ENCODE measurements at places on chromosomes 12 and 14.

DNA sequence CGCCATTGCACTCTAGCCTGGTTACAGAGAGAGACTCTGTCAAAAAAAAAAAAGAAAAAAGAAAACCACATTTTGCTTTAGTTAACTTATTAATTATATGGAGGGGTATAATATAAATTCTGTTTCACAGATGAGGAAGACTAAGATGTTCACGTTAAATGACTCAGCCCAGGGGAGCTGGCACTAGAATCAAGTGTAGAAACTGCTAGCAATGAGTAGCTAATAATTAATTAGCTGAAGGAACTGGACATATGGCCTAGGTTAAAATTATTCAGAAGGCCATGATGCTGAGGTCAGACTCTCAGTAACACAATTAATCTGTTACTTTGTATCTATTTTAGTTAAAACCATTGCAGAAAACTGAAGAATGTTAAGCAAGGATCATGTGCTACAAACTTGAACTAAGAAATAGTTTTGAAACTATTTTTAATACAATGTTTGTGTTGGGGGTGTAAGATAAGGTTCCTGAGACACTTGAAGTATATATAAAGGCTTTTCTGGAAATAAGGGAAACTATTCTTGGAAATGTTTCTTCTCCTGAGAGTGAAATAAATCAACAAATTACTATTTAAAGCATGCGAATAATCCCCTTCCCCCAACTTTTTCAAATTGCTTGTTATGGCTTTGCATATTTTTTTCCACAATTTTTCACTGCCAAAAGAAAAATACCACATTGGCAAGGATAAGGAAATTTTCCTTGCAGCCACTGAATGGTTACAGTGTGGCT, 589.3 kb downstream of the SOX5 start:
- DNase-seq, result no peak

DNA sequence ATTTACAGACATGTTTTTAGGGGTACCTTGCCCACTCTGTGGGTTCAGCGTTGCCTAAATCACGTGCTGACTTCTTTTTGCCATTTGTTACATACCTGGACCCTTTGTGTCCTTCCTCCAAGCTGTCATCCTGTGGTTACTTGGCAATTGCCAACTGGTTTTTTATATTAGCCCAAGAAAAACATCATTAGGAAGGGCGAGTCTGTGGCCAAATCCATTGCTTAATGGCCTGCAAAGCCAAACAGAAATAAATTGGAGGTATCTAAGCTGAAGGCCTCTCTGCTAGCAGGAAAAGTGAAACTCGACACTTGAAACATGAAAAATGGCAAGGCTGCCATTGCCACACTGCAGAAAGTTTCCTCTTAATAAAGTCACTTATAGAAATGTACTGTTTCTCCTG, 190.4 kb downstream of the NUAK1 start:
- DNase-seq, result no peak

- no peak for DNase-seq
Measured at GRCh38 chr14:66117600-66117999, 368.6 kb upstream of the CCDC196 start.

DNA sequence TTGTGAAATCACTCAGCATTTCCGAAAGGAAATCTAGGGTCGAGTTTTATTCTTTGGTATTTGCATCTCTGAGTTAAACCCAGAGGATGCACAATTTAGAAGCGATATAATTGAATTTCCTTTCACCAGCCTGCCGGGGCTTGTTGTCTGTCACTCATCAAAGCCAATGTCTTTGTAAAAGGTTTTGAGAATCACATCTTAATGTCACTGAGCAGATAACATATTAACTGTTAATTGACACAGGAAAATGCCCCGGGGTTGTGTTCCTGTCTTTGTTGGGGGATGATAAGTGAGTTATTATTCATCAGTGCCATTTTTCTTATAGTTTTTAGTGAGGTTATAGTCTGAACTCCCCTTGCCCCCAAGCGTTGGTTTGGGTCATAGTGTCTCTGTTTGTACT, 73.4 kb downstream of the DUSP6 start:
- DNase-seq, result no peak

- peak; percentile 92 for DNase-seq
Measured at GRCh38 chr12:57430931-57431566, at the start of gene R3HDM2. Gene R3HDM2, minus strand, starts transcription at chr12:57431043. Its CDS starts 120,615 bp downstream, at chr12:57310428.

DNA sequence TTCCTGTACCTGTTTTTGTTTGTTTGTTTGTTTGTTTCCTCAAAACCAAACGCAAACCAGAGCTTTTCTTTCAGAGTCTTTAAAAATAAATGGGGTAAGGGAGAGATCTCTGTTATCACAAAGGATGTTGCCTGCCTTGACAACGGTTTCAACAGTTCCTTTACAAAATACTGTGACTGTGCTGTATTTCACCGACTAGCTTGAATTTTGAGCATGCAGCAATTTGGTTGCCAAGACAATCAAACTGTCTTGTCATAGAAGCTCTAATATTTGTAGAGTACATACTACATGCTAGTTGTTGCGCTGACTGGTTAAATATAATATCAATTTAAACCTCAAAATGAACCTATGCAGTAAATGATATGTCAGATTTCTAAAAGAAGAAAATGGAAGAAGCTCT, 22.4 kb upstream of the TCP11L2 start:
- no peak for DNase-seq

- DNase-seq, result peak; percentile 49
Measured at GRCh38 chr14:105093038-105093430, 27.8 kb upstream of the GPR132 start.

DNA sequence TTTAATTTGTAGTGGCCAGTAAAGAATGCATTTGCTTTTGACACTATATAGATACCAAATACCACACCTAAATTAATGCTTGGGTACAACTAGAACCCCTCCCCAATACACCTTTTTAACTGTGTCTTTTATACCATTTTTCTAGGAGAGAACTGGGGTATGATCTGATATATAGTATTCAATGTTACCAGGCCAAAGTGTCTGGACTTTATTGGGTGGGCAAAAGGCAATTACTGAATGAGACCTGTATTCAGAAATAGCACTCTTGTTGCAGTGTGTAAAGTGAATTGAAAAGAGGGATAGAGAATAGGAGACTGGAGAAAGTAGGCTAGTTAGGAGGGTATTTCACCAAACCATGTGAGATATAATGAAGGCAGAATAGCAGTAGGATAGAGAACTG, 74.4 kb downstream of the SEC23A start:
- no peak for DNase-seq

DNA sequence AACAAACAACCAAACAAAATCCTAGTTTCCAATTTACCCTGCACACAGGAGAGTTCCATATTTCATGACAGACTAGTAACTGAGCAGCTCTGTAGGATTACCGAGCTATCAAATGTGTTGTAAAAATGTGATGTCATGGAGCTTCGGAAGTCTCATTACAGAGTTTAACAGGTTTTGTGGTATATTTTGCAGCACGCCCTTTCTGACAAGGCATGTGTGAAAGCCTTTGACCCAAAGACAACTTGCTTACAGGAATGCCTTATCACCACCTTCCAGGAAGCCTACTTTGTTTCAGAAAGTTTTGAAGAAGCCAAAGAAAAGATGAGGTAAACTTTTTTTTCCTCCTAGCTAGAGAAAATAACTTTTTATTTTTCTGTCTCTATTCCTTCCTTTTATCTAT, 92.4 kb downstream of the TPH2 start:
- DNase-seq, result no peak

GRCh38 chr14:98375566-98375965, 896.4 kb downstream of the BCL11B start:
- no peak for DNase-seq

DNA sequence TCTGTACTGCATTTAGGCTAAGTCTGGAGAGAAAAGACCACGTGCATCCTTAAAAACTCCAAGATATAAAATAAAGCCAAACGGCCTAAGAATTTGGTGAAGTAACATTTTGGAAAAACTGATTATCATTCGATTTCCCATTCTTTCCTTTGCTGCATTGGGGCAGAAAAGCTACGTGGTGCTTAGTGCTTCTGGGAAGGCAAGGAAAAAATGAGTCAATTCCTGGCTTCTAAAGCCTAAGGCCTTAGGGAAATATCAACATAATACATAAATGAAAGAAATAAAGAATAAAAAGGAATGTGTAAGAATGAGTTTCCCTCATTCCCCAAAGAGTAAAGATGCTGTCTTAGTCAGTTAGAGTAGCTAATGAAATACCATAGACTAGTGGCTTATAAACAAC, 520.5 kb downstream of the GLT1D1 start:
- DNase-seq, result no peak

DNA sequence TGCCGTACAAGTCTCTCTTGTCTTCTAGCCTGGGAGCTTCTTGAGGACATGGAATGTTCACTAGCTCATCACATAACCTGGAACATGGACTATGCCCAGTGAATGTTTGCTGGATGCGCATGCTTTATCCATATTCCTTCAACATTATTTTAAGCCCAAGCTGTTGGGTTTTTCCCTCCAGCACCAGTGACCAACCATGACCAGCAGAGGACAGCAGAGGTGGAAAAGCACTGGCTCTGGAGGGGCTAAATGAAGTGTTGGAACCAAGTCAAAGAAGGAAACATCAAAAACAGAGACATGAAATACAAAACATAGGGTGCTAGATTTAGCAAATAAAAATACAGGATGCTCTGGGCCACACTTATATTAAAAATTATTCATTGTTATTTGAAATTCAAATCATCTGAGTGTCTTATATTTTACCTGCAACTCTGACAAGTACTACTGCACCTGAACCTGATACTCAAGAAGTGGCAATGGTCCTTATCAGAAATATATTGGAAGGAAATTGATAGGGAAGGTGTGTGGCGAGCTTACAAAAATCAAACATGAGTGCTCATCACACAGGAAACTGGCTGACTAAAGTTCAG, 23.1 kb upstream of the HELB start:
- no peak for DNase-seq

DNA sequence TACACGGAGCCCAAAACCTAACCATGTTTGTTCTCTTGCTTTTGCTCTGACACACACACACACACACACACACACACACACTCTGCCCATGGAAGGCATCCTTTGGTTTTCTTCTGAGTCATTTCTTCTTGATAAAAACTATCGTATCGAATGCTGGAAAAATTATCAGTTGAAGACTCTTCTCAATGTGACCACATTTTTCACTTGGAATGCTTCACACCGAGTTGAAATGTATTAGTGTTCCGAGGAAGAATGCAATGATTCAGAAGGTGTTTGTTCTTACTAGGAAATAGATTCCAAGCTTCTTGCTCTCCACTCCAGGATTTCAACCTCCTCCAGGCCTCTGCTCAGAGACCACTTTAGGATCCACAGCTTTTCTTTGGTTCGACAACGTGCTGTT, 226.3 kb downstream of the MON2 start:
- no peak for DNase-seq

DNA sequence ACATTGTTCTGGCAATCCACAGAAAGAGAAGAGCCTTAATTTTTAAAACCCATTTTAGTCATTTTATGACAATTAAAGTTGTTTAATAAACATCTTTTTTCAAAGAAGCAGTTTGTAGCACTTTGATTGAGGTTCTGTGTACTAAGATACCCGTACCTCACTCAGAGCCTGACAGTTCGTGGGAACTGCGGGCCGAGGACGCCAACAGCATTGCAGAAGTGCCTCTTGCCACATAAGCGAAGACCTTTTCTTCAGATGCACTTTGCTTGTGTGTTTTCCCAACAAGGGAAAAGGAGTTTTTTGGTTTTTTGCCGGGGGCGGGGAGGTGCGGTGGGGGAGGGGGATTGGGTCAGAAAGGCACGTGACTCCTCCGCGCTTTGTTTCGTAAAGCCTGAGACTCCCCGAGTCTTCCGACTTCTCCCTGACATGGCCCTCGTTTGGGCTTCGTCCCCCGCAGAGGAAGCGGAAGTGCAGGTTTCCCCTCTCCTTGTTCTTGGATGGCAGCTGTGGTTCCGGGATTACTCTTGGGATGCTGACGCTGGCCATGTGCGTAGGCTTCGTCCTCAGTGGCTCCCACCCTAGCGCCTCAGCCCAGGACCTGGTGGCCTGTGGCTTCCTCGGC, 70.8 kb downstream of the WDR20 start:
- DNase-seq, result no peak

GRCh38 chr14:65776193-65776852, 363.8 kb downstream of the FUT8 start:
- no peak for DNase-seq

- DNase-seq, result no peak
Measured at GRCh38 chr12:121279071-121279375, 17.5 kb downstream of the CAMKK2 start.

DNA sequence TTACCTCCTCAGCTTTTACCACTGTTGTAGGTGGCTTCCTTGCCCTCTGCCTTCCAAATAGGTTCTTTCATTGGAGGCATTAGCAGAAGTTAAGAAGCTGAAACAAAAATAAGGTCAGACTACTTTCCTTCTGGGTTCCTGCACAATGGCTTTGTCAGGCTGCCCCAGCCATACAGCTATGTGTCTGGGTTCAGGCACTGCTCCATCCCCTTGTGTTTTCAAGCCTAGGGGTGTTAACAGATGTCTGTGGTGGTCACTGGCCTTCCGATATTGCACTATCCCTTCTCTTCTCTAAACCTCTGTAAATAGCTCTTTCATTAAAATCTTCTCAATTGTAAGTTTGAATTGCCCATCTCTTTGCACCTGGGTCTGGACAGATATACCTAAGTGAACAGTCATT, 728.9 kb downstream of the SLC16A7 start:
- DNase-seq, result no peak

DNA sequence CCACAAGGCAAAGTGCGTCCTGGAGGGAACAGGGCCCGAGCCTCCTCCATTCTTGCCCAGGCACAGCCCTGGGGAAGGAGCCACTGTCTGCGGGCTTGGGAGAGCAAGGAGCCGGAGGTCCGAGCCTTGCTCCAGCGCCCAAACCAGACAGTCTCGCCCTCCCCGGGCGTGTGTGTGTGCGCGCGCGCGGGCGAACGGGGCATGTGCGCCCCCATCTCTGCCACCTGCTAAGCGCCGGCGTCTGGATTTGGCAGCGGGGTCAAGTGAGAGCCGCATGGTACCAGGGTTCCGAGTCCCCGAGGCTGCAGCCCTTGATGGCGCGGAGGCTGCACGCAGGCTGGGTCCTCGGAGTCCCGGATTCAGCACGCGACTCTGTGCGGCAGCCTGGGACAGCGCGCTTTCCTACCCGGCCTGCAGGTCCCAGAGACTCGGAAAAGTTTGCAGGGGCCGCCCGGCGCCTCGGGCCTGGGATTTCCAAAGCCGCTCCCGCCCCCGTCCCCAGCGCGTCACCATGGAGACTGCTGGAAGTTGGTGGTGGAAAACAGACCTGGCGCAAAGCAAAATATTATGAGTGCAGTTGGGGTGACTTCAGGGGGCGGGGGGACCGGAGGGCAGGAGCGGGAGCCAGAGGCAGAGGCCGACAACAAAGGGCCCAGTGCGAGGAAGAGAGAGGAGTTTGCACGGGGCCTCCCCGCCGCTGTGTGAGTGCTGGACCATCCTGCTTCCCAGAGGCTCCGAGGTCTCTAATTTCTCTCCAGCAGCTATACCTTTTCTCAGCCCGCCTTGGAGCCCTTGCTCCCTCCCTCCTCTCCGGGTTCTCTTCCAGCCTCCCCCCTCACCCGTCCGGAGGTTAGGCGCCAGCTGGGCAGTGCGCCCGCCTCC, 4.2 kb downstream of the RFX4 start:
- DNase-seq, result no peak

GRCh38 chr14:72952171-72952570, 25.9 kb downstream of the DCAF4 start:
- no peak for DNase-seq

GRCh38 chr12:28537474-28537873, 347.2 kb downstream of the CCDC91 start:
- no peak for DNase-seq

Measured in stimulated activated CD4-positive, alpha-beta T cell treated with anti-CD3 and anti-CD28 coated beads, TNF-alpha, amount 100 ng/mL, for 4 hours (primary cell).